ENCODE measurements at places on chromosomes 5 and 9.

DNA sequence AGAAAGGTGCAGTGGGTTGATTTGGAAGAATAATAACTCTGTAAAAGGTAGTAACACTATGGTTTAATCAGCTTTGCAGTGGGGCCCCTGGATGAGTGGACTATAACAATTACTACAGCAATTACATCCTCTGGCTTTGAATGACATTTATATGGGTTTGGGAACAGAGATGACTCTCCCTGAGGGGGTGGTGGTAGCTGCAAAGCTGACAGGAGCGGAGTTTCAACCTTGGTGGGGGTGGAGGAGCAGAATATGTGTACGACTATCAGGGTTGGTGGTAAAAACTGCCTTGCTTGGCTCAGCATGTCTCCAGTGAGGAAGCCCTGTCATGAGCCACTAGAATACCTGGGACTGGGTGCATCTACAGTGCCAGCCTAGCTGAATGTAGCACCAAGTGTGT, 28.3 kb upstream of the NR3C1 start:
- DNase-seq, result no peak

DNA sequence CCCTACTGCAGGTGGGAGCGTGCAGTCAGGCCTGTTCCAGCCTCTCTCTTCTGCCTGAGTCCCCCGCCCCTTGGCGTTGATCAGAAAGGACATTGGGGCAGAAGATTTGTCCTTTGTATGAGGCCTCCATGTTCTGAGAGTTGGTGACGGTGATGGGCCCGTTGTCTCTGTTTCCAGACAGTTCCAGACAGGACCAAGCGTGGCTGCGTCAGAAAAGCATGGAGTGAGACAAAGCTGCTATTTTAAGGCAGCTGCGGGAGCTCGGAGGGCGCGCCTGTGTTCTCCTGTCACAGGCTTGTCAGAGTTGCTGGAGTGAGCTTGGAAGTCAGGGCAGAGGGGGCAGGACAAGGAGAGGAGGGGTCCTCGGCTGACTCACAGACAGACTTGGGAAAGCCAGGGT, 32.1 kb upstream of the SH3PXD2B start:
- DNase-seq, result no peak

- DNase-seq, result no peak
Measured at GRCh38 chr9:131436376-131436775, 42.5 kb downstream of the PRRC2B start.

DNA sequence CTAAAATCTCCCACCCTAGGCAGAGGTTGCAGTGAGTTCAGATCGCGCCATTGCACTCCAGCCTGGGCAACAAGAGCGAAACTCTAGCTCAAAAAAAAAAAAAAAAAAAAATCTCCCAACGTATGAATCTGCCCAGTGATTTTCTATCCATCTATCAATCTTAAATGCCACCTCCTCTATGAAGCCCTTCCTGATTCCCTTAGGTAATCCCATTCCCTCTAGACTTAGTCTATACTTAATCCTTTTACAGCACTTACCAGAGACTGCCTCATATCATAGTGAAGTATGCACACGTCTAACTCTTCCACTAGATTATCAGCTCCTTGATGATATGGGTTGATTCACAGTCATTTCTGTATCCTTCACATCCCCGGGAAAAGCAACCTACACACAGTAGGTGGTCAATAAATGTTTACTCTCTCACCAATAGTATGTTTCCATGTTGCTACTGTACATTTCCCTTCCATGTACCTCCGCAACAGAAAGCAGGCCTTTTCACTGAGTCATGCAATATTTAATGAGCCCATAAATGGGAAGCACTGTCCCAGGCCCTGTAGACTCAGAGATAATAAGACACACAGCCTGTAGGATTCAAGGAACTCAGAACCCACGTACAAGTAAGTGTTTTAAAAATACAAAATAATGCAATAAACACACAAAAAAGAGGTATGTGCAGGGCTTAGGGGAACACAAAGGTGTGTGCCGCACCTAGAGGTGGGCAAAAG, 1.2 kb downstream of the DROSHA start:
- no peak for DNase-seq
